ENCODE measurements at places on chromosomes 4 and X.

DNA sequence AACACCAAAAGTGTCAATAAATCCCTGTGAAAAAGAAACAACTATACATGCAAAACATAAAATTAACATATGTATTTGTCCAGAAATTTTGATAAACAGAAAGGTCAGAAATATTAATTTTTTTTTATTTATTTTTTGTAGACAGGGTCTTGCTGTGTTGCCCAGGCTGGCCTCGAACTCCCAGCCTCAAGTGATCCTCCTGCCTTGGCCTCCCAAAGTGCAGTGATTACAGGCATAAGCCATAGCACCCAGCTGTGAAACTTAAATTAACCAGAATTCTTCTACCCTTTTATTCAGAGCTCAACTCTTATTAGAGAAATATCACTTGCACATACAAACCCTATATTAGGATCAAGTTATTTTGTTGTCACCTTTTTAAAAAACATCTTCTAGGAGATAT lies 16.2 kb downstream of the ANAPC10 start:
- DNase-seq = no peak

GRCh38 chr4:109683621-109684253 lies 19.5 kb downstream of the CASP6 start:
- DNase-seq = no peak

DNA sequence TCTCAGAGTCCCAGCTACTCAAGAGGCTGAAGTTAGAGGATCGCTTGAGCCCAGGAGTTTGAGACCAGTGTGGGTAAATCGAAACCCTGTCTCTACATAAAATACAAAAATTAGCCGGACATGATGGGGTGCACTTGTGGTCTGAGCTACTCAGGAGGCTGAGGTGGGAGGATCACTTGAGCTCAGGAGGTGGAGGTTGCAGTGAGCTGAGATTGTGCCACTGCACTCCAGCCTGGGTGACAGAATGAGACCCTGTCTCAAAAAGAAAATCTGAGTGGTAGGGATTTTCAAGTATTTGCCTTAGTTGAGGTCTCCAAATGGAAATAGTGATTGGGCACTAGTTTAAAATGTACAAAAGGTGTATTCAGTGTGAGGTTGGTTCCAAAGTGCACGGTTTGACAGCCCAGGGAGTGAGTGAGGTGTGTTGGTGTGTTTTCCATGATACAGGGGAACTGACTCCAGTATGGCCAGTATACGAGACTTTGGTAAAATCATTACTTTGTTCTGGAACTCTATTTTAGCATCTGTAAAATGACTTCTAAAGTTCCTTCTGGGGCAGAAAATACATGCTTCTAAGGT lies 13.8 kb downstream of the ADD1 start:
- DNase-seq = no peak

DNA sequence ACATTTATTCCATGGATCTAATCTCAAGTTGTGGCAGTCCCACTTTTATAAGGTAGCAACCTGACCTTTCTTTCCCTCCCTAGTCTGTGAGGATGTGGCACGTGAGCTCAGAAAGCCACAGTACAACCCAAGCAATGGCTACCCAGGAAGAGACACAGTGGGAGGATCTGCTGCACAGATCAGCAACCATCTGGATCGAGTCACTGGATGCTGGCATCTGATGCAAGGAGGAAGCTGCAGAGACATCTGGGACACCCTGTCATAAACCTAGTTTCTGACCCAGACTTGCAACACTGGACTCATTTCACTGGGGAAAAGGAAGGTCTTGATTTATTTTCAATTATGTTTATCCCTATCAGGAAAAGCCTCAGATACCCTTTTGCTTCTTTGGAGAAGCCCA lies 327.1 kb downstream of the PAPSS1 start:
- DNase-seq = no peak

- DNase-seq = peak; percentile 18
Measured at GRCh38 chr4:182975806-182976205, 58.6 kb upstream of the DCTD start.

- DNase-seq = no peak
Measured at GRCh38 chrX:18252644-18253359, 32.1 kb upstream of the BEND2 start.

GRCh38 chr4:76737771-76738085 lies 160.2 kb downstream of the SOWAHB start:
- DNase-seq = no peak

- no peak for DNase-seq
Measured at GRCh38 chr4:25818371-25818871, 44.4 kb downstream of the SEL1L3 start.

Measured in 8988T (cell line).